ENCODE measurements at places on chromosomes 5 and 9. TPM values are rescaled to one million over a fixed set of nuclear protein-coding genes. Genes with fewer than 3 reads are reported as not detected.

Gene TNFSF15
- under 0.01 TPM for total RNA-seq

GRCh38 chr9:17752021-17752420 is 173.2 kb downstream of the SH3GL2 start:
- DNase-seq = no peak

- no peak for DNase-seq
These were observed 11.0 kb downstream of the DAB2 start for GRCh38 chr5:39413771-39414170.

Gene PCDHA1
- total RNA-seq = under 0.01 TPM

DNA sequence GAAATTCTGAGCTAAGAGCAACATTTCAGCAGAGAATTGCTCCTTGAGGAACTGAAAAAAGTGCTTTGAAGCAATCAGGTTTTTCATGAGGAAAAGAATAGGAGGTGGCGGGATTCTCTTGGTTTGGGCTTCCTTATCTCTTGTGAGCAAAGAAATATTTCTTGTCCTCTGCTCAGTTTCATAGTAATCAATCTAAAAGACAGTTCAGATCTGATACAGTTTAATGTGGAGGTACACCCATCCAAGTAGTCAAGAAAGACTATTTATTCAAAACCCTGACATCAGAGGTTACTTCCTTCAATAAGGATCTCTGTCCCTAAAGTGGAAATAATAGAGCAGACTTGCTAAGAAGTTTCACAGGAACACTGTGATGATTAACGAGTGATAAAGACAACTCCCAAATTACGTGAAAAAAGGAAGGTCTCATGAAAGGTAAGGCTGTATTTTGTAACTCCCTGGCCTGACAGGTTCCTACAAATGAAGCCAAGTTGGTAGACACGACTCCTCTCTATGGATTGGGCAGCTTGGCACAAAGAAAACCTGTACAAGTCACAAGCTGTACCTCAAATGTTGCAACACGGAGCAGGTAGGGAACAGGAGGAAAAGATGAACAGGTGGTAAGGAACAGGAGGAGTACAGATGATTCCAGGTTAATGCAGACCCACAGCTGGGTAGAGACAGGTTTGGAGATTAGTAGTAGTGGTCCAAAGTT is 94.1 kb downstream of the SUSD1 start:
- peak; percentile 70 for DNase-seq

GRCh38 chr9:135242406-135242805 is 154.9 kb downstream of the OLFM1 start:
- no peak for DNase-seq

GRCh38 chr5:96227957-96228356 is 205.1 kb downstream of the PCSK1 start:
- no peak for DNase-seq

GRCh38 chr9:26243029-26243697 is 564.9 kb upstream of the TUSC1 start:
- no peak for DNase-seq

Gene MARVELD2
- 19.5 TPM for total RNA-seq

Gene TAF11L10
- not detected for total RNA-seq

- peak; percentile 96 for DNase-seq
These were observed 114.2 kb upstream of the FST start for GRCh38 chr5:53366245-53366644.

DNA sequence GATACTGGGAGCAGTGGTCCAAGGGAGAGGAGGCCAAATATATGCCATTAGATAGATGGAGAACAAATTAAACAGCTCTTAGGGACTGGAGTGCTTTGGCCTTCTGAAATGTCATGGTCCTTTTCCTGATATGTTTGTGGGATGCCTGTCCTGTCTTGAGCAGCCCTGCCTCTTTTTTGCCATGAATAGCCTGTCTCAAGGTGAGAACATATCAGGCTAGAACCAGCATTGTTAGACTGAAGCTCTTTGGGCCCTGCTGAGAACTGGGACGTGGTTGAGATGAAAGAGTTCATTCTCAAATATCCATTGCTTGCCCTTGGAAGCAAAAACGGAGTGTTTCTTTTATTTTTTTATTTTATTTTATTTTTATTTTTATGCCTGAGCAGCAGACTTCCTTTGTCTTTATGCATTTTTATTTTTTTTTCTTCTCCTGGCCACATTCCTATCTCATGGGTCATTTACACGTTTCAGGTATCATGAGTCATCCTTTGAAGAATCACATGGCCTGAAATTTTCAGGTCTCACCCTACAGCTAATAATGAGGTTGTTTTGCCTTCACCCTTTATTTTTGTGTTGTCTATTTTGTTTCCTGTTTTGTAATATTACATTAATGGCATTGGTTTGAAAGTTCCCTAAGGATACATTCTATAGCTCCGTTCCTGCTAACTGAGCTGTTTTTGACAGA is 371.4 kb downstream of the PSAT1 start:
- peak; percentile 92 for DNase-seq

Gene SPINK5
- 8.4 TPM for total RNA-seq
